NCI-H510A treated with DMSO at 0.1 percent for 48 hours (cell line): ENCODE measurements at places on chromosomes 1 and 21.
A peak's percentile ranks its signal among the peaks of the same experiment; 100 is the strongest.

- DNase-seq = no peak
These were observed 131.8 kb downstream of the CCDC185 start for GRCh38 chr1:223524930-223525451.

- no peak for DNase-seq
These were observed 1.8 kb downstream of the SMYD2 start for GRCh38 chr1:214282630-214283242.

DNA sequence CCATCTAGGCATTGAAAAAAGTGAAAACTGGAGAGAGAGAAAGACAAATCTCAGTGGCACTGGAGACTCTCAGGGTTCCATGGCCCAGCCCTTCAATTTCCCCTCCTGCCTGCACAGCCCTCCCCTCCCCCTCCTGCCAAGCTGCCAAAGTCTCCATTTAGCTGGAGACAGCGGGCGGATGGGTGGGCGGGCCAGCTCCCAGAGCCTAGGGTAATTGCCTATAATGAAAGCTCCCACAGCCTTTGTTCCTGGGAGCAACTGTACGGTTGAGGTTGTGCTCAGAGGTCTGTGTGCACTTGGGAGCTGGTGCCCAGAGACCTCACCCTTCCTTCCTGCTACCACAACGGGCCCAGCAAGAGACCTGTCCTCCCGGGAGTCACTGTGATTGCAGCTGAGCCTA lies 89.6 kb downstream of the NAV1 start:
- DNase-seq = no peak

DNA sequence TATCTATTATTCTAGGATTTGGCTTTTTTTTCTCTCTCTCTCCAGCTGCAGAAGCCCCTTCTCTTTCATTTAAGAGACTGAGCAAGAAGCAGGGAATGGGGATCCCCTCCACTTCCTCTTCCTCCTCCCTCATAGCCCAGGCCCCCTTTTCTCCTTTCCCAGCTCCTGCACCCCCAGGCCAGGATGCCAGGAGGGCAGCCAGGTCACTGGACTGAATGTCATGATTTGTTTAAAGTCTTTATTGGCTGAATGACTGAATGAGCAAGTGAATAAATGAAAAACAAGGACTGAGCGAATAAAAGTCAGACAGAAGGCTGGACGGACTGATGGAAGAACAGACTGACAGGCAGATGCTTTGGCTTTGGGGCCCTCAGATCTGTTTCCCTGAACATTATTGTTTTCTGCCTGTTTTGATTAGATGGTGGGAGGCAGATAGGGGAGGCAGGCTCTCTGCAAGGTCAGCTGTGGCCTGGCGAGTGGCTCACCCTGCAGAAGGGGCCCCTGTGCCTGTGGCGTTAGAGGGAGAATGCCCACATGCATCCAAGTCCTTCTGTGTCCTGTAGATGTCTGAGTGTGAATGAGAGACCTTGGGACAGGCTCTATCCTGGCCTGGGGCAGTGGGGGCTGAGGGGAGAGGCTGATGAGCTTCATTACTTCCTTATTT lies 20.3 kb upstream of the ADGRB2 start:
- no peak for DNase-seq

GRCh38 chr21:38985568-38986378 lies 180.0 kb downstream of the ETS2 start:
- peak; percentile 94 for DNase-seq

DNA sequence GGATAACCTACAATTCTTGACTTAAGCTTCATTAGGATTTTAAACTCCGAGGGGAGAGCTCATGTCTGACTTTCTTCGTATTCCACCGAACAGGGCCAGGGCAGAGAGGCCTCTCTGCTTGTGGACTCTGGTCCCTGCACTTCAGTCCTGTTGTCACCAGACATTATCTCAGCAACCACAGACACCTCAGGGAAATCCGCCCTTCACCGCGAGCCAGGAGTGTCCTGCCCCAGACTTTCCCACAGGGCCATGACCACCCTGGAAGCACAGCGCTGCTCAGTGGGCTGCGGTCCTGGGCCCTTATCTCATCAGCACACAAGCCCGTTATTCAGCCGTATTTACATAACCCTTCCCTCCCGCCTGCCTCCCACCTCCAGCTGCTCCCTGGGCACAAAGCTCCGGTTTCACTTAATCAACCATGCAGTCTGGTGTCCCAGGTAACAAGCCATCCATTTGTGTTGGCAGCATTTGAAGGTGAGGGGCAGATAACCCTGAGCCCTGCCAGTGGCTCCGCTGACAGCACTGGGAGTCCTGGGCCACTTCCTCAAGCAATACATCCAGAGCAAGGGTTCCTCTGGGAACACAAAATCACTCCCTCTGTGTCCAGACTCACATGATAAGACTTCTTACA lies 122.8 kb upstream of the RAB4A start:
- DNase-seq = peak; percentile 77

DNA sequence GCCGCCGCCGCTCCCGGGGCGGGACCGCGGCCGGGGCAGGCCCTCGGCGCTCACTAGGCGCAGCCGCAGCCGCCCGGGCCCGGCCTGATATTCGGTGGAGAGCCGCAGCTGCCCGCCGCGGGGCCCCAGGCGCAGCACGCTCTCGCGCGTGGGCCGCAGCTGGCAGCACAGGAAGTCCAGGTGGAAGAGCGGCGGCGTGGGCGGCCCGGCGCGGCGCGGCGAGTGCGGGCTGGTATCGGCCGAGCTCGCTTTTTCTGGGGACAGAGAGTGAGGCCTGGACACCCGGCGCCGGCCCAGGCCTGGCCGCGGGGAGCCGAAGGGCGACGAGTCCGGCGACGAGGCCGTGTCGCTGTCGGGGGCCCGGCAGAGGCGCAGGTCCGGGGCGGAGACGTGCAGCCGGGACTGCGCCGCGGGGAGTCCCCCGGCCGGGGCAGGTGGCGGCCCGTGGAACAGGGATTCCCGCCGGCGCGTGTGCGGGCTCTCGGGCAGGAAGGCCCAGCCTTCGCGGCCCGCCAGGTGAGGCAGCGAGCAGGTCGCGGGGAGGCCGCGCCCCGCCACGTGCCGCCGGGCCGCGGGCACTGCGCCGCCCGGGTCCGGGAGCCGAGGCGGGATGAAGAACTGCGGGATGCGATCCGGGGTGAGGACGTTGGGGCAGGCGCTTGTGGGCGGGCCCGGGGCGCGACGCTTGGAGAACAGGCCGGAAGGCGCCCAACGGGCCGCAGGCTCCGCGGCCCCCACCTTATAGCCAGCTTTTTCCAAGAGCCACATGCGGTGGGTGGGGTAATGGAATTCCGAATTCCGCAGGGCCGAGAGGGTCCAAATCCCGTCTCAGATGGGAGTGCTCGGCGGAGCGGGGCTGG lies 1.2 kb downstream of the C2CD4D start:
- no peak for DNase-seq

DNA sequence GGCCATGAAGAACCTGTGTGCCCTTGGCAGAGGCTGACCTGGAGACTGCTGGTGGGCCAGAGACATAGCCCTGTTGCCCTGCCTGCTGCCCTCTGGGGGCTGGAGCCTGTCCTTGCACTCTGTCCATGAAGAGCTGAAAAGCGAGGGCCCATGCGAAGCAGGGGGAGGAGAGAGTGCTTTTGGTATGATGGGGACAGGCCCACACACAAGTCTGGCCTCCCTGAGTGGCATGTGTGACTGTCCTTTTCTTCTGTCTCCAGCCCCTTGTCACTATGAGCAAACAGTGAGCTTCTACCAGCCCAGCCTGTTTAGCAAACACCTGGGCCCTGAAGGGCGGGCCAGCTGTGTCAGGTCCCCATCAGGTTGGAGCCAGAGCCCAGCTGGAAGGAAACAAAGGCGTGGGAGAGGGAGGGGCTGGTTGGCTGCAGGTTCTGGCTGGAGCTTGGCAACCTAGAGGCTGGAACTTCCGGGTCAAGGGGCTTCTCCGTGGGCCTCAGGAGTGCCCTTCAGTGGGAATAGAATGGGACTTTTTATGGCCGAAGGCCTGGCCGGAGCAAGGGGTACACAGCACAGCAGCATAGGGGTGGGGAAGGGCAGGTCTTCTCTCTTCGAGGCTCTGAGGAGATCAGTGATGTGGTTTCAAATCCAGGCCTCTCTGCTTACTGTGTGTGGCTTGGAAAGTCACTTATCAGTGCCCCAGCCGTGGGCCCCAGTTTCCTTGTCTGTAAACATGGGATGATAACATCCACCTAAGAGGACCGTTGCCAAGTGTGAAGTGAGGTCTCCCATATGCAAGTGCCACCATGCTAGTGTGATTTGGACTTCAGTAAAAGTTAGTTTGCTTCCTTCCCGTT lies 14.3 kb downstream of the QSOX1 start:
- DNase-seq = peak; percentile 98

DNA sequence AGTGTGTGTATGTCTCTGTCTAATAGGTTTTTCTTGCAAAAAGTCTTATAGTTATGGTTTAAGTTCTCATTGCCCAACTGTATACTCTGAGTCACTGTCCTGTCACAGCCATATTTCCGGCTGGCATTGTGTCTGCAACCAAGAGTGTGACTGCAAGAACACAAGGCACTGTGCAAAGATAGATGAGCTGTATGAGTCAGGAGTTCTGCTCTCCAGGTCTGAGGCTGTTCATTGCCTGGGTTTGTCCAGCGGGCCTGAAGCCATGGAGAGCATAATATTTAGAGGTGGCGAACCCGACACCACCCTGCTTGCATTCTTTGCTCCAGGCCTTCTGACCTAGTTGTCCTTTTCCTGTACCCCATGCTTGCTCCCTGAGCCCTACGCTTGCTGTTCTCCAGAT lies 50.9 kb upstream of the CNIH3 start:
- DNase-seq = no peak

- no peak for DNase-seq
These were observed 36.0 kb downstream of the SIPA1L2 start for GRCh38 chr1:232593717-232594502.

GRCh38 chr1:230824919-230825721 lies 43.2 kb downstream of the C1orf198 start:
- DNase-seq = no peak

GRCh38 chr1:172450524-172450885 lies 6.6 kb upstream of the PIGC start:
- DNase-seq = peak; percentile 60

GRCh38 chr1:10232163-10232562 lies 21.8 kb downstream of the KIF1B start:
- DNase-seq = no peak

- no peak for DNase-seq
These were observed 185.5 kb upstream of the ZC3H12A start for GRCh38 chr1:37288900-37289299.

DNA sequence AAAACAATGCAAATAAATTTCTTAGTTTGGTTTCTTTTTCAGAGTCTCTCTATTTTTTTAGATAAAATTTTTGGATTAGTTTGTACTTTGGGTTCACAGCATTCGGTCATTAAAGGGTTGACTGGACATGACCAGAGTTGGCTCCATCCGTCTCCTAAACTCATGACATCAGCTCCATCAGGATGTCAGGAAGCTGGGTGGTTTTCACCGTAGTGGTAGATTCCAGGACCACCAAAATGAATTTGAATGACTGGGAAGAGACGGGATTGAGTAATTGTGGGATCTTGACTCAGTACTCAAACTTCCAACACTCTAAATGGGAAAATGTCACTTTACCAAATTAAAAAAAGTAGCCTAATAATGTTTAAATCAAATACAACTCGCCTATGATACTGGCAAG lies 279.2 kb upstream of the DUSP10 start:
- DNase-seq = no peak

DNA sequence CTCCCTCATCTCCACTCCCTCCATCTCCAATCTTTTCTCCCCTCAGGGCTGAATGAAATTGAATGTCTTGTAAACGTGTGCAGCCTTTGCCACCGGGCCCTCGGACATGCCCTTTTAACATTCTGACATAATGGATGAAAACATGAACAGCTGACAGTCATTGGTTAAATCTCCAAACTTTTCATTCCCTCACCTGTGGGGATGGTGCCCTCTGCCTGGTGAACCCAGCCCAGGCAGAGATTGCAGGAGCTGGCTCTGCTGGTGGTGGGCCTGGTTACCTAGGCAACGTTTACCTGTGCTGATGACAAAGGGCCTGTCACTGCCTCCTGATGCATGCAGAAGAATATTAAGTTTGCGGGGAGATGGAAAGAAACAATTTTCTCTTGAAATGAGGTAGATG lies 21.3 kb downstream of the ST6GALNAC3 start:
- no peak for DNase-seq

- no peak for DNase-seq
These were observed 148.9 kb downstream of the KCNT2 start for GRCh38 chr1:196459383-196459782.

DNA sequence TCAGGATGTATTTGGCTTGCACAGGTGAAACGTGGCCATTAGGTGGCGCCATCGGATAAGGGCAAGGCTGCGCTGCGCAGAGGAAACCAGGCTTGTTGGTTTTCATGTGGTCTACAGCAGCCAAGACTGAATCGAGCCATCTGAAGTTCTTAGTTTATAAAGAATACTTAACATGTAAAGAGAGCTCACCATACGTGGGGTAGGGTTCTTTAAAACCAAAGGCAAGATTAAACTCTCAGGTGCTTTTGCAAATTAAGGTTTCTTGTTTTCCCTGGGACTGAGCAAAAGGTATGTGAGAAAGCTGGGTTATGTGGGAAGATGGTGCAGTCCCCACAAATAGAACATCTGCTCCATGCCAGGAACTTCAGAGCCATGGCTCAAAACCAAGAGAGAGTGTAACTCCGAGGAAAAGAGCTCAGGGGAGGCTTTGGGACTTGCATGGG lies 9.3 kb downstream of the MASP2 start:
- DNase-seq = peak; percentile 100

GRCh38 chr1:113031171-113031933 lies 41.6 kb upstream of the LRIG2 start:
- DNase-seq = no peak

DNA sequence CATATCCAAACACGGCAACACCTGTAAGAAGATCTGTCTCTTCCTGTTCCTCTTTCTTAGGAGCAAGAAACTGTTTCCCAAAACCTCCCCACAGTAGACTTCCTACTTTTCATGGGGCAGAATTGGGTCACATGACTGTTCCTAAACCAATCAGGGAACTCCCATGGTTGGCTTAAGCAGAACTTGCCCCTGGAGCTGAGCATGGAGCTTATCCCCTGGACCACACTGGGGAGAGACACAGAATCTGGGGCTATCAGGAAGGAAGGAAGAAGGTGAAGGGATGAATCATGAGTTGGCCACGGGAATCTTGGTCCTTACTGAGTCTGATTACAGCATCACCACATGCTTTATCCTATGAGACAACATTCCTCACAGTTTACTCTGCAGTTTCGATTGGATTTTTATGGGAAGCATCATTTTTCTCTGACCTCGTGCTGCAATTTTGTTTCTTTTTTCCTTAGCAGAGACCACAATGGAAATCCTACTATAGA lies 81.8 kb downstream of the CDC7 start:
- DNase-seq = no peak

DNA sequence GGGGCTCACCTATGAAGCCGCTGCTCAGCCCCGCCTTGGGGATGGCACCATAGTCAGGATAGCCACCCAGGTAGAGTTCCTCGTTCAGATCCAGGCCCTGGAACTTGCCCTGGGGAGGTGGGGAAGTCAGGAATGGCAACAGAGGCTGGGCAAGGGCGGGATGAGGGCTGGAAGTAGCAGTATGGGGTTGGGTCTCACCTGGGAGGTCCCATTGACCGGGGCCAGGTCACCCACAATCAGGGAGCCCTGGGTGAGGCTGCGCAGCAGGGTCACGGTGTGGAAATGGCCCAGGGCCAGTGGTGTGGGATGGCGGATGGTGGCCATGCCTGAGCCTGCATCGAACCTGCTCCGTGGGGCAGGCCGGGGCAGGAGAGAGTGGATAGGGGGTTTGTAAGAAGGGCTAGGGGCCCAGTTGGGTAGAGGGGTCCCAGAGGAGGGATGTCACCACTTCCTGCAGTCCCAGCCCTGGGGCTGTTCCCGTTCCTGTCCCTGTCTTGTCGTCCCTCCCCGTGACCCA lies 19.4 kb downstream of the LDLRAD2 start:
- DNase-seq = no peak
